ENCODE measurements at places on chromosomes 7 and 10. TPM values are rescaled to one million over a fixed set of nuclear protein-coding genes. Genes with fewer than 3 reads are reported as not detected.

The RASSF4 gene
- total RNA-seq, result 22.7 TPM

GRCh38 chr7:103843689-103844480, 145.6 kb downstream of the RELN start:
- H3K27ac ChIP-seq, result no peak overlapping the region
- no peak for DNase-seq
- no peaks in the 10 kb centered on the region for H3K27me3 ChIP-seq
- H3K36me3 ChIP-seq, result no peaks in the 10 kb centered on the region
- no peaks in the 10 kb centered on the region for H3K4me1 ChIP-seq

The STAMBPL1 gene
- total RNA-seq, result 34.9 TPM

- no peaks in the 10 kb centered on the region for H3K36me3 ChIP-seq
- H3K4me3 ChIP-seq, result no peak overlapping the region
- no peaks in the 10 kb centered on the region for H3K27me3 ChIP-seq
- H3K27ac ChIP-seq, result no peak overlapping the region
- DNase-seq, result no peak
Measured at GRCh38 chr10:60422809-60423208, 33.1 kb upstream of the ANK3 start.

The GHRHR gene
- total RNA-seq, result not detected
